Hippocampal formation (tissue), 2 donors: ENCODE measurements at places on chromosomes 13 and 19.

DNA sequence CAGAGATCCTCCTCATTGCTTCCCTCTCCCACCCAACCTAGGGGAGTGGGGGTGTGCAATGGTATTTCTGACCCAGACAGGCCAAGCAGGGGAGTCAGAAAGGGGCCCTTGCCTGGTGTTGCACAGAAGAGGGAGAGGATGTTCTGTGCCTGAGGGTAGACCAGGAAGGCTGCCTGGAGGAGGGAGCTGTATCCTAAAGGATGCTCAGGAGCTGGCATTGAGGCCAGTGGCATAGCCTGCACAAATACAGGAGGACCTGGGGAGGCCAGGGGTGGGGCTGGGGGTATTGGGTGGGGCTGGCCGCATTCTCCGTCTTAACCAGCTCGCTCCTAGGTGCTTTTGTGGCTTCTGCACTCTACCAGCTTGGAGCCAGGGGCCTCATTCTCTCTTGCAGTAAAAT is 4.4 kb downstream of the RNF225 start:
- no peak for DNase-seq

- no peak for DNase-seq
Measured at GRCh38 chr13:78161266-78161665, 242.6 kb upstream of the EDNRB start.

- DNase-seq: peak; percentile 37
Measured at GRCh38 chr19:43700395-43701000, 15.4 kb upstream of the IRGC start.

DNA sequence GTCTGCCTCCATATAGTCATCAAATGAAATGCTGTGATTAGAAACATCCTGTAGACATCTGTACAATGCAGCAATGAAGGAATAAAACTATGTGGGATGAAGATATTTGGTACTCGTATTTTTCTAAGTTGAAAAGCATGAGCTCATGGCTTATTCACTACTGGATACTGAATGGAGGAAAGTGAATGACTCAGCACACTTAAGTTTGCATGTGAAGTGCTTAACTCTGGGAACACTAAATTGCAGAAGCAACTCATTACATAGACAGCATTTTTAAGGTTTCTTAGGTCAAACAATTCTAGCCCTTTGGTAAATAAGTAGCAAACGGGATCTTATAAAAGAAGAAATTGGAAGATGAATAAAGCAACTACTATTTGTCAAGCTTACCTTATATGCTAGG is 429.0 kb upstream of the MIR17HG start:
- DNase-seq: no peak

- peak; percentile 37 for DNase-seq
Measured at GRCh38 chr19:33260628-33261418, 35.2 kb upstream of the SLC7A10 start.

- no peak for DNase-seq
Measured at GRCh38 chr13:28872427-28873176, 52.5 kb downstream of the MTUS2 start.

- DNase-seq: peak; percentile 64
Measured at GRCh38 chr19:6737873-6738786, 750 bp upstream of the GPR108 start.

GRCh38 chr19:45575216-45575615 is 9.4 kb downstream of the OPA3 start:
- no peak for DNase-seq

DNA sequence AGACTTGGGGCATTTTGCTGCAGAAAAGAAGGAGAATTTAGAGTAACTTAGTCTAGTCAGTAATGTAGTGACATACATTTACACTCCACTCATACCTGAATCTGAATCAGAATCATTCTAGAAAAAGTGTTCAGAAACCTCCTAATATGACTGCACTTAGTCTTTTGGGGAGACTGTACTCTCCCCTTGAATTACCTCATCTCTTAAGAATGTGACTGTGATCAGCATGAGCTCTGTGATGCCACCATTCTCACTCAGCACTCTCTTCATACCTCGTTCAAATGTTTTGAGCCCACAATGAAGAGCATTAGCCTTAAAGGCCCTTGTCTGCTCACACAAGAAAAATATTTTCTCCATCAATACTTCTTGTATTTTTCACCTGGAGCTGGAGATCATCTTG is 229.4 kb downstream of the FGF14 start:
- no peak for DNase-seq

- DNase-seq: no peak
Measured at GRCh38 chr13:76939215-76939614, 9.1 kb upstream of the ACOD1 start.

GRCh38 chr13:106262886-106263285 is 272.6 kb downstream of the EFNB2 start:
- no peak for DNase-seq

- DNase-seq: no peak
Measured at GRCh38 chr13:34294483-34295129, 476.7 kb downstream of the RFC3 start.

GRCh38 chr13:78131811-78132210 is 213.2 kb upstream of the EDNRB start:
- DNase-seq: no peak

GRCh38 chr19:5141129-5141849 is 172.4 kb downstream of the KDM4B start:
- no peak for DNase-seq

- no peak for DNase-seq
Measured at GRCh38 chr13:95505265-95505664, 47.3 kb upstream of the CLDN10 start.

DNA sequence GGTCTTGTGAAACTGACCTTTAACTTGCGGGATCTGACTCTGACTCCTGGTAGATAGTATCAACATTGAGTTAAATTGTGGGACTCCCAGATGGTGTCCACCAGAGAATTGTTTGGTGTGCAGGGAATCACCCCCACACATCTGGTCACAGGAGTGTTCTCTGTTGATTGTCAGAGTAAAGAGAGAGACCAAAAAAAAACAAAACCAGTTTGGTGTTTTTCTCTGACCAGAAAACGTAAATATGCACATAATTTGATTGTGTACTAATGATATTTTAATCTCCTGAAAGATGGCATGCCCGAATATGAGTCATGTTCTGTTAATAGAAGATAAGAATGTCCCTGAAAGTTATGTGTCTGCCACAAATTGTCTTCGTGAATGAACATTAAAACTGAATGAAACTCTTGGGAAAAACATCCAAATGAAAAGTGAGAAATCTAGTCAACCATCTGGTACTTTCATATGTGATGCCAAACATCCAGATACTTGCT is 118.5 kb upstream of the GPC6 start:
- DNase-seq: no peak
